ENCODE measurements at places on chromosomes 12 and 14.

GRCh38 chr12:38610808-38611350, 294.3 kb downstream of the ALG10B start:
- DNase-seq, result no peak

DNA sequence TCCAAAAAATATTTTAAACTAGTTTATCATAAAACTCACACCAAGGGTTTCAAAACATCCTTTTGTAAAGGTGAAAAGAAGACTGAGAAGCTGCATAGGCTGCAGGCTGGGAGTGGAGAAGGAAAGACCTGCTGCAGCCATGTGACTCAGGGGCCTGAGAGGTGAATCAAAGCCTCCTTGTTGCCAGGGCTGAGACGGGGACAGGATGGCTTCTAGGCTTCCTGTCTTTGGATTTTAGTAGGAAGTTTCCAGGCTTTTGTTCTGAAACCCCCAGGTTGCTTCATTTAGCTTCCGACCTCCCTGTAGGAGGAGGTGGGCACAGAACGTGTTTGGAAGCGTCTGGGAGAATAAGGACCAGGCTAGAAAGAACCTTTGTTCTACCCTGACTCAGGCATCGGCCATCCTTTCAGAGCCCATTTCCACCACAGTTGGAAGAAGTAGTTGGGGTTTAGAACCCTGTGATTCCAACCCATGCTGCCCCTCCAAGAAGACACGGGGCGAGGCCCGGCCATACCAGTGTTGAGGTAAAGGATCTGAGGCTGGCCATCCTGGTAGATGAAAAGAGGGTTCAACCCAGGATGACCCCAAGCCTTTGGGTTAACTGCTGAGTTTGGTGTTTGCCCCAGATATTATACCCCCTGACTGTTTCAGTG, 122.4 kb downstream of the SLC25A47 start:
- DNase-seq, result no peak

- DNase-seq, result no peak
These were observed at the start of gene P3H3 for GRCh38 chr12:6827982-6828780. TSS of gene P3H3 (plus strand) at chr12:6828407. CDS start at chr12:6828441, 34 bp downstream.

DNA sequence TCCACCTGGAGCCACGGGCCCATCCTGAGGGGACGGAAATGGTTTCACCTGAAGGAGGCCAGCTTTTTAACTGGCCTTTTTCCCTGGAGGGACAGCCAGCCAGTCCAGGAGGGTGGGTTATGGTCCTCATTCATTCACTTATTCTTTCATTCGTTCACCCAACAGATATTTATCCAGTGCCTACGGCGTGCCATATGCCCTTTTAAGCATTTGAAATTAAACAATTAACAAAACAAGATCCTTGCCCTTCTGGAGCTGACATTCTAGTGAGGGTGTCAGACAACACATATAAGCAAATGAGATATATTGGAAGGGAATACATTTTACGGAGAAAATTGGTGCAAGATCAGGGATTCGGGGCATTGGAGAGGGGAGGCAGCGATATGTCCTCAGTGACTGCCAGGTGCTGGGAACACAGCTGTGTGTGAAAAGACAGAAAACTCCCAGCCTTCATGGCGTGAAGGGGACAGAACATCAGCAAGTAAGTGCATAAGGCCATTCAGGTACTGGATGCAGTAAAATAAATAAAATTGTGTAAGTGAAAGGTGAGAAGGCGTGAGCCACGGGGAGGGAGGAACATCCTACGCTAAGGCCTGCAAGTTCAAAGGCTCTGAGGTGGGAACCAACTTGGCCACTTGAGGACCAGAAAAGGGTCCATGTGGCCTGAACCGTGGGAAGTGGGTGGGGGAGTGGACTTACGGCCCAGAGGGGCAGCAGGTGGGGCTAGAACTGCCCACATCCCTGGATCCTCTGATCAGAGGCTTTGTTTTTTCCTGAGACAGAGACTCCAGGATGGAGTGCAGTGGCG, 684 bp upstream of the ABCB9 start:
- DNase-seq, result no peak

DNA sequence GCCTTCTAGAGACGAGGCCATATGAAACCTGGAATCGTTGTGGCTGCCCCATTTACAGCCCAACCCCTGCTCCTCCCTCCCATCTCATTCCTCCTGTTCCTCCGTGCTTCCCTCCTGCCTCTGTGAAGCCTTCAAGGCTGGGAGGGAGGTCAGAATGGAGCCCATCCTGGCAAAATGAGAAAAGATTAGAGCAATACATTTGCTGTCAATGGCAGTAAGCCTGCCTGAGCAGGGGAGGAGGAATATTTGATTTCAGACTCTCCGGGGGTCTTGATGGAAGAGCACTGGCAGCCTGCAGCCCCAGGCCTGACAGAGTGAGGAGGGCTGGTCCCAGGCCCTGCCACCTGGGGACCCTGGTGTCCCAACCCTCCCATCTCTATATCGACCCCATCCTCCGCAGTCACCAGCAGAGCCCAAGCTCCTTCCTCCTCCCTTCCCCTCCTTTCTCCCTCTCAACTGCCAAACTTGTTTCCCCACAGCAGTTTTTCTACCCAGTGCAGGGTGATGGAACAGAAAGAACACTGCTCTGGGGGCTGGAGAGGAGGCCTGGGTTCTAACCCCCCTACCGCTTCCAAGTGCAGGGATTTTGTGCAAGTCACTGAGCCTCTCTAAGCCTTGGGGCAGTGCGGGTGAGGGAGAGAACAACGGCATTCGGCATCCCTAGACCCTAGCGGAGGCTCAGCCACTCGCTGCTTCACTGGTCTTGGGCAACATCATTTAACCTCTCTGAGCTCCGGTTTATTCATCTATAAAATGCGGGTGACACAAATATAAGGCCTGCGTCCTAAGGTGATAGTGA, 16.0 kb upstream of the RACGAP1 start:
- no peak for DNase-seq

- DNase-seq, result no peak
These were observed 189.5 kb downstream of the TTC8 start for GRCh38 chr14:89013698-89014568.

GRCh38 chr12:89160716-89161123, 191.6 kb downstream of the DUSP6 start:
- peak; percentile 57 for DNase-seq

DNA sequence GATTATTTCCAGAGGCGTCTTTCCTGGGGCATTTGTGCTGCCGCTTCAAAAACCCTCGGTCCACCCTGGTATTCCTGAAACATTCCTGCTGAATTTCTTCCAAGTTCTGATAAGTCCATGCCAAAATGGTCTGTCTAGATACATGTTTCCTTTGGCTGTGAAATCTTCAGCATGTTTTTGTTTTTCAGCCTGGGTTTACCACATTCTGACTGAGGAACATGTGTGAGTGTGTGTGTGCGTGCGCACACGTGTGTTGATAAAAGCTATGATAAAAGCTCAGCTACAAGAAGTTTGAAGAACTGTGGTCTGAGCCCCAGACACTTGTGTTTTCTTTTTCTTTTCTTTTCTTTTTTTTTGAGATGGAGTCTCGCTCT, 22.4 kb downstream of the ANKRD9 start:
- no peak for DNase-seq
